ENCODE measurements at places on chromosomes 5 and 9. TPM values are rescaled to one million over a fixed set of nuclear protein-coding genes. Genes with fewer than 3 reads are reported as not detected.
A peak's percentile ranks its signal among the peaks of the same experiment; 100 is the strongest.

GRIA1 gene
- total RNA-seq: not detected

DNA sequence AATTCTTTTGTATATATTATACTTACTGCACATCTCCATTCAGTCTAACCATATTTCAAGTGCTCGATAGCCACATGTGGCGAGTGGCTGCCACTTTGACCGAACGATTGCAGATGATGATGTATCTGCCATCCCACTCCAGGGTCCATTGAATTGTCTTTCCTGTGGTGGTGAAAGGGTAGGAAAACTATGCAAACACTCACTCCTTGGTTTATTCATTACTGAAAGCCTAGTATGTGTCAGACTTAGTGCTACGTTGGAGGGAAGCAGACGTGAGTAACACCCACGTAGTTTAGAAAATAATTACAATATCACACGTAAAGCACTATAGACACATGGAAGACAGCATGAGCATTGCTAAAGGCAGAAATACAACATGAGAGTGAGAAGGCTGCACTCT lies 353.7 kb downstream of the CSNK1G3 start:
- H3K27ac ChIP-seq: no peak overlapping the region
- DNase-seq: no peak
- no peaks in the 10 kb centered on the region for H3K36me3 ChIP-seq
- H3K4me1 ChIP-seq: no peaks in the 10 kb centered on the region
- H3K27me3 ChIP-seq: no peaks in the 10 kb centered on the region
- no peak overlapping the region for H3K4me3 ChIP-seq

ADAMTSL2 gene
- total RNA-seq: not detected

DNA sequence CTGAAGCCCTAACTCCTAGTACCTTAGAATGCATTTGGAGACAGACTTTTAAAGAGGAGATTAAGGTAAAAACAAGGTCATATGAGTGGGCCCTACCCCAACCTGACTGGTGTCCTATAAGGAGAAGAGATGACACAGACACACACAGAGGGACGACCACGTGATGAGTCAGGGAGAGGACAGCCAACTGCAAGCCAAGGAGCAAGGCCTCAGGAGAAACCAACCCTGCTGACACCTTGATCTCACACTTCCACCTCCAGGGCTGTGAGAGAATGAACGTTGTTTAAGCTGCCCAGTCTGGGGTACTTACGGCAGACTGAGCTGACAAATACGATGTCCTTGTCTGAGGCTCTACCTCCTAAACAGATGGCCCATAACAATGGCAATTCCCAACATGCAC lies 93.6 kb downstream of the ROR2 start:
- no peak for DNase-seq
- H3K27me3 ChIP-seq: peaks cover 38% of the 10 kb centered on the region
- no peak overlapping the region for H3K4me3 ChIP-seq
- no peak overlapping the region for H3K27ac ChIP-seq
- H3K4me1 ChIP-seq: no peaks in the 10 kb centered on the region
- no peaks in the 10 kb centered on the region for H3K36me3 ChIP-seq

CARD9 gene
- total RNA-seq: 0.86 TPM

DNA sequence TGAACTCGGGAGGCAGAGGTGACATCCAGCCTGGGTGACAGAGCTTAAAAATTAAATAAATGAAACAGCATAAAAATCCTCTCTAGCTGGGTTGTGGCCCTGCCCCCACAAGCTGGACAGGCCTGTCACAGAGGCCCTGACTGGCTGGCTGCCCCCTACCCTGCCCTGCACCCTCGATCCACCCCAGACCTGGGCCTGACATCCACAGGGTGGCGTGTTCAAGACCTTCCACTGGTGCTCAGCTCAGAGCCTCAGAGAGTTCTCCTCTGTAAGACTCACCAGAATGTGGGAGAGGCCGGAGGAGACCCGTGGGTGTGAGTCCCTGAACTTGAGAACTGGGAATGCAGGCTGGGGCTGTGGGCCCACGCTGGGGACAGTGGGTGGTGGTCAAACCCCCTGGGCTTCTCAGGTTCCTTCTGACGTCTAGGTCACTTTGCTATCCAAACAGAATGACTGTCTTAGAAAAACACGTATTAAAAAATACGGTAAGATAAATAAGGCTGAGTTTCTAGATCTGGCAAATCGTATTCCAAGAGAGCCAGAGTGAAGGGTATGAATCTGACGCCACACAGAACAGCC lies 9.7 kb upstream of the WDR38 start:
- peaks cover 16% of the 10 kb centered on the region for H3K27me3 ChIP-seq
- no peak overlapping the region for H3K4me3 ChIP-seq
- no peak for DNase-seq
- no peaks in the 10 kb centered on the region for H3K4me1 ChIP-seq
- no peak overlapping the region for H3K27ac ChIP-seq
- no peaks in the 10 kb centered on the region for H3K36me3 ChIP-seq

NUDT12 gene
- 0.57 TPM for total RNA-seq

GRCh38 chr5:761059-761771 lies 23.3 kb downstream of the ZDHHC11B start:
- peak overlapping the region; percentile 89 for H3K27ac ChIP-seq
- H3K36me3 ChIP-seq: no peaks in the 10 kb centered on the region
- H3K4me1 ChIP-seq: peaks cover 20% of the 10 kb centered on the region
- peak overlapping the region; percentile 15 for H3K4me3 ChIP-seq

- H3K36me3 ChIP-seq: peaks cover 7% of the 10 kb centered on the region
- peaks cover 29% of the 10 kb centered on the region for H3K4me1 ChIP-seq
- peak overlapping the region; percentile 99 for H3K27ac ChIP-seq
- no peak for DNase-seq
- peak overlapping the region; percentile 99 for H3K4me3 ChIP-seq
These were observed 649 bp downstream of the AP3B1 start for GRCh38 chr5:78293851-78294247.

ANKRD34B gene
- not detected for total RNA-seq

GRCh38 chr9:134209731-134210311 lies 45.5 kb upstream of the RNU6ATAC start:
- DNase-seq: no peak
- H3K27me3 ChIP-seq: no peaks in the 10 kb centered on the region
- H3K27ac ChIP-seq: no peak overlapping the region
- no peak overlapping the region for H3K4me3 ChIP-seq
- no peaks in the 10 kb centered on the region for H3K36me3 ChIP-seq

DNA sequence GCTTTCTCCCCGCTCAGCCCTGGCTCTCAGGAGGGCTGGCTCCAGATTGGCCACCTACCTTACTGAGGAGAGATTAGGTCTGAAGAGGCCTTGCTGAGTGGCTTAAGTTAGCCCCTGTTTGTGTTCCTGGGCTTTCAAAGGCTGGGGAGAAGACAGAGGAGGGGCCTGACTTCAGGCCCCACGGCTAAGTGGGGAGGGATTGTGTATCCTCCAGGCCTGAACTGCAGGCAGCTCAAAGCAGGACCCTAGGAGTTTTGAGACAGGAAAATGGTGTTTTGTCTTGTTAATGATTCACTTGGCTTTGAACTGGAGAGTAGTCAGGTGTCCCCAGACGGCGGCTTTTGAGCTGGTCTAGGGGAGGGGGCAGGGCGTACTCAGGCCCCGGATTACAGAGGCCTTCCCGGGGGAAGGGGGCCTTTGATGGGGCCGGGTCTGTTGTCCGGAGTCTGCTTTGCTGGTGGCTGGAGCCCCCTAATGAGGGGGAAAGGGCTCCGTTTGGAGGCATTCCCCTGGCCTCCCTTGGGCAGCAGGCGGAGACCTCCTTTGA lies 162.0 kb upstream of the SMIM23 start:
- H3K36me3 ChIP-seq: peaks cover 3% of the 10 kb centered on the region
- DNase-seq: no peak
- H3K4me1 ChIP-seq: no peaks in the 10 kb centered on the region

- H3K4me1 ChIP-seq: no peaks in the 10 kb centered on the region
- no peak overlapping the region for H3K27ac ChIP-seq
- H3K27me3 ChIP-seq: peaks cover 20% of the 10 kb centered on the region
These were observed 7.1 kb upstream of the AGPAT2 start for GRCh38 chr9:136694163-136694871.

- no peaks in the 10 kb centered on the region for H3K27me3 ChIP-seq
- H3K36me3 ChIP-seq: peaks cover 12% of the 10 kb centered on the region
- H3K27ac ChIP-seq: no peak overlapping the region
- H3K4me1 ChIP-seq: peaks cover 31% of the 10 kb centered on the region
These were observed 81.4 kb downstream of the TTC39B start for GRCh38 chr9:15225564-15226126.

DNA sequence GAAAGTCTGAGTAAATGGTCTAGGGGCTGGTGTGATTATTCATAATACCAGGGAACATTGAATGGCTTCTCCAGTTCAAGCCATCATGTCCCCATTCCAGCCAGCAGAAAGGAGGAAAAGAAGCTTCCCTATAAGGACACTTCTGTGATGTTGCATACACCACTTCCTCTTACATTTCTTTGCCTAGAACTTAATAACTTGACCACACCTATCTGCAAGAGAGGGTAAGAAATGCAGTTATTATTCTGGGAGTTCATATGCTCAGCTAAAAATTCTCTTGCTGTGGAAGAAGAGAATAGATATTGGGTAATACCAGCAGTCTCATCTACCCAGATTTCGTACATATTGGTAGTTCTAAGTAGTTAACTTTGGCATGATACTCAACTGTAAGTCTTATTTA lies 166.1 kb downstream of the SLC28A3 start:
- H3K36me3 ChIP-seq: no peaks in the 10 kb centered on the region
- H3K27me3 ChIP-seq: peaks cover 8% of the 10 kb centered on the region
- no peak for DNase-seq
- no peak overlapping the region for H3K27ac ChIP-seq
- H3K4me1 ChIP-seq: peaks cover 2% of the 10 kb centered on the region

- H3K27ac ChIP-seq: peak overlapping the region; percentile 98
- H3K4me1 ChIP-seq: peaks cover 53% of the 10 kb centered on the region
- peak overlapping the region; percentile 85 for H3K4me3 ChIP-seq
- DNase-seq: no peak
- H3K36me3 ChIP-seq: peaks cover 5% of the 10 kb centered on the region
These were observed 167.6 kb upstream of the OTULINL start for GRCh38 chr5:14414007-14414406.

DOK3 gene
- total RNA-seq: 5.1 TPM

GRCh38 chr9:21616082-21616778 lies 134.1 kb upstream of the IFNE start:
- no peak overlapping the region for H3K27ac ChIP-seq
- H3K4me1 ChIP-seq: peaks cover 15% of the 10 kb centered on the region
- no peaks in the 10 kb centered on the region for H3K36me3 ChIP-seq
- peaks cover 6% of the 10 kb centered on the region for H3K27me3 ChIP-seq

DNA sequence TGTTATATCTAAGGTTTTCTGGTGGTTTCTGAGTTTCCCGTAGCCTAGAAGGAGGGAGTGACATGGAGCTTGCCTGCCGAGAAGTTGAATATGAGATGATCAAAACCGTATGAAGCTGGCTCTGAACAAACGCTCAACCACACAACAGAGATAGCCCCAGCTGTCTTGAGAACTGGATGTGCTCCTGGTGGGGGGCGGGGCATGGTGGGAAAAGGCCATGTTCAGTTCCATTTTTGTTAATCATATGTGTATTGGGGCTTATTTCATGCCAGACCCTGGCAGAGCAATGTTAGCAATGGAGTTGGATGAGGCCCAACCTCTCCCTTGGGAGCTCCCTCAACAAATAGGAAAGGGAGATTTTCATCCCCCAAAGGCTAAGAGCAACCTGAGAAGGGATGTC lies 4.8 kb downstream of the CCL19 start:
- H3K27ac ChIP-seq: no peak overlapping the region
- H3K36me3 ChIP-seq: no peaks in the 10 kb centered on the region
- H3K4me3 ChIP-seq: no peak overlapping the region
- H3K27me3 ChIP-seq: peaks cover 12% of the 10 kb centered on the region
- H3K4me1 ChIP-seq: peaks cover 9% of the 10 kb centered on the region

Measured in T-helper 17 cell (primary cell).